ENCODE measurements at places on chromosomes 1 and 21.

DNA sequence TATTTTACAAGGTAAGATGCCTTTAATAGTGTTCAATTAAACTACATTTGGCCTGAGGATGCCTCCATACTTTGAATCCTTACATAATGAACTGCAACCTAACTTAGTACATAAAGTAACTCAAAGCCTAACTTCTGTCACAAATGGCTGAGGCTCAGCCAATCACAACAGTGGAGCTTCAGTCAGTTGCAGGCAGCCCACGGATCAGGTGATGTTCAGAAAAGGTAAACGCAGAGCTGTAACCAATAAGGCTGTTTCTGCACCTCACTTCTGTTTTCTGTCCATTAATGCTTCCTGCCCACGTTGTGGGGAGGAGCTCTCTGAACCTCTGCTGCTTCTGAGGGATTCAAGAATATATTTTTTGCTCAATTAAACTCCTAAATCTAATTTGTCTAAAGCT lies 94.8 kb upstream of the KIAA0040 start:
- no peak for DNase-seq

DNA sequence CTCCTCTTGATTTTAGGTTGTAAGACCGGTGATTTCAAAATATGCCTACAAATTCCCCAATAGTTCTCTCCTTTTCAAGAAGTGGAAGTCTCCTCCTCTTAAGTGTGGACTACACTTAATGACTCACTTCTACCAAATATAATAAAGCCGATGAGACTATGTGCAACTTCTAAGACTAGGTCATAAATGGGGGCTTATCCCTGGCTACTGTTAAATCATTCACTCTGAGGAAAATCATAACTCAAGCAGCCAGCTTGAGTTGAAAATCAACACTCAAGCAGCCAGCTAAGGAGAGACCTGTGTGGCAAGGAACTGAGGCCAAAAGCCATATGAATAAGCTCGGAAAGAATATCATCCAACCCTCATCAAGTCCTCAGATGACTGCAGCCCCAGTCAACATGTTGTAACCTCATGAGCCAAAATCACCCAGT lies 49.6 kb upstream of the PSMG1 start:
- DNase-seq: no peak

- DNase-seq: no peak
Observed at GRCh38 chr1:12180315-12180714, 13.5 kb downstream of the TNFRSF1B start.

DNA sequence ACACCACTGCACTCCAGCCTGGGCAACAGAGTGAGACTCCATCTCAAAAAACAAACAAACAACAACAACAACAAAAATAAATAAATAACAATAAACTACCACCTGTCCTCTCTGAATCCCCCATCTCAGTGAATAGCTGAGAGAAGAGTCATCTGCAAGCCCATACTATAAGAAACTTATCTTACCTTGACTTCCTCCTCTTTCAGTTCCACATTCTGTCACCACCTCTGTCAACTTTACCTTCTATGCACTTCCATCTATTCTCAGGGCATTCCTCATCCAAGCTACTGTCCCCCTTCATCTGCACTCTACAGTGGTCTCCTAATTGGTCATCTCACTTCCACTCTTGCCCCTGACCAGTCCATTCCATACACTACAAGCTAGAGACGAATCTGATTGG lies 58.1 kb downstream of the KIAA0040 start:
- DNase-seq: no peak

DNA sequence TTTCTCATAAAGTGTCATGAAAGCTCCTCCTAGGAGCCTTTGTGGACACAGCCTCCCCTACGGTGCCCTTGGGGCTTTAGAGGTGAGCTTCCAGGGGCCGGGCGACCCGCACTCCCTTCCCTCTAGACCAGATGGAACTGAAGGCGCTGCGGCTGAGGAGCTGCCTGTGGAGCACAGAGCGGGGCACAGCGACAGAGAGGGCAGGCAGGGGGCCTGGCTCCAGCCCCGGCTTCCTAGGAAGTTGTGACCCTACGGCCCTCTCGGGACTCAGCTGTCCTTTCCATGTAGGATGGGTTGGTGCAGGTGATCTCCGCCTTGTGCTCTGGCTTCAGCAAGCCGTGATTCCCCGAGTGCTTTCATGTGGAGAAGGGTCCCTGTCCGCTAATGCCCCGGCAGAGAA lies 23.6 kb upstream of the NEK2 start:
- DNase-seq: no peak

- no peak for DNase-seq
Observed at GRCh38 chr1:53278298-53278725, 40.0 kb upstream of the MAGOH start.

DNA sequence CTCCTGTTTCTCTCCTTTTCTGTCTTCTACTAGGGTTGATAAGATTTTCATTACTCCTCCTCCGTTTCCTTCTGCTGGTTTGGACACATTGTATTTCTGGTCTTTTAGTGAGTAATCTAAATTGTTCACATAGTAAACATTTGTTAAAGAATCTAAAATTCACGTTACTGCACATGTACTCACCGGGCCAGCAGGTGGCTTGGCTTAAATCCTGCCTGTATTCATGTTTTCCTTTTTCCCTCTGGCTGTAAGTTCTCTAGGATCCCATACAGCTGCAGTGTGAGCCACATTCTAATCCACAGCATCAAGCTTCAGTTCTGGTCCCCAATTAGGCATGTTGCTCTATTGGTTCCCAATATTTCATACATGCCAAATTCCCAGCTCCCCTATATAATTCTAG lies 958.3 kb downstream of the ADGRL2 start:
- no peak for DNase-seq

GRCh38 chr1:77143529-77144121 lies 75.6 kb downstream of the PIGK start:
- no peak for DNase-seq

GRCh38 chr1:167562702-167563101 lies 9.1 kb upstream of the CREG1 start:
- no peak for DNase-seq

GRCh38 chr1:176217461-176218099 lies 10.5 kb upstream of the COP1 start:
- no peak for DNase-seq

Data from NCI-H526 treated with DMSO at 0.1 percent for 48 hours (cell line).